Osteoblast (primary cell): ENCODE measurements at places on chromosomes 5 and 9.

DNA sequence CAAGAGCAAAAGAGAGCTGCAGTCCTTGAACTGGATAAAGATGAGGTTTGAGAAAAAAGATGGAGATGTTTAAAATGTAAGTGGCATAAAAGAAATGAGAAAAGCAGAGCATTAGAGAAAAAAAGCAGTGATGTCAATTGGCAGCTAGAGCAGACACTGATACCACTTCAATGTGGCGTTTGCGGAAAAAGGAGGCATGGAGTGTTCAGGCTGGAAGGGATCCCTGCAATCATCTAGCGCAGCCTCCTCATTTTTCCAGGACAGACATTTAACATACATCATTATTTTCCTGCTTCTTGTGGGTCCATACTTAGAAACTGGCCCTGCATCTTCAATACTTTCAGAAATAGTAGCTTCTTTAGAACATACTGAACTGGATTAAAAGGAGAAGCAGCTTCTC lies 563.8 kb downstream of the PTPRD start:
- H3K27me3 ChIP-seq = no peaks in the 10 kb centered on the region
- H3K4me1 ChIP-seq = no peaks in the 10 kb centered on the region
- no peaks in the 10 kb centered on the region for H3K36me3 ChIP-seq
- DNase-seq = no peak

- no peak overlapping the region for H3K27ac ChIP-seq
- no peaks in the 10 kb centered on the region for H3K27me3 ChIP-seq
- H3K4me3 ChIP-seq = no peak overlapping the region
- no peaks in the 10 kb centered on the region for H3K36me3 ChIP-seq
- peaks cover 2% of the 10 kb centered on the region for H3K4me1 ChIP-seq
- no peak for DNase-seq
These were observed 165.0 kb downstream of the DAB2IP start for GRCh38 chr9:121816449-121816817.

DNA sequence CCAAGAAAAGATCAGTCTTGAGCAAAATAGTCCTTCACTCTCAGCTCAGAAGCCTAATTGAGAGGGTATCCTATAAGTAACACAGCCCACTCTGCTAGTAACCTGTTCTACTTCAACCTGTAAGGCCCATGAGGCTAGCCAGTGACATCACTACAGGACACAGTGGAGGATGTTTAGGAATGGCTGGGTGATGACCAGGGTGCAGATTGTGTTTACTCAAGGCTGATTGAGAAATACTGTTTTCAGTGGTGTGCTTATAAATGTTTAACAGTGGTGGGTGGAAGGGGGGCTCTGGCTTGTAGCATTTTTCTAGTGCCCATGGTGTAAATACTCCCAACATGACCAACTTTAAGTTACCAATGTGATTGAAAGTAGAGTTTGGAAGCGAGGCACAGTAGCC lies 159.8 kb upstream of the CCDC152 start:
- no peaks in the 10 kb centered on the region for H3K36me3 ChIP-seq
- no peak for DNase-seq
- no peak overlapping the region for H3K4me3 ChIP-seq
- H3K27me3 ChIP-seq = no peaks in the 10 kb centered on the region

DNA sequence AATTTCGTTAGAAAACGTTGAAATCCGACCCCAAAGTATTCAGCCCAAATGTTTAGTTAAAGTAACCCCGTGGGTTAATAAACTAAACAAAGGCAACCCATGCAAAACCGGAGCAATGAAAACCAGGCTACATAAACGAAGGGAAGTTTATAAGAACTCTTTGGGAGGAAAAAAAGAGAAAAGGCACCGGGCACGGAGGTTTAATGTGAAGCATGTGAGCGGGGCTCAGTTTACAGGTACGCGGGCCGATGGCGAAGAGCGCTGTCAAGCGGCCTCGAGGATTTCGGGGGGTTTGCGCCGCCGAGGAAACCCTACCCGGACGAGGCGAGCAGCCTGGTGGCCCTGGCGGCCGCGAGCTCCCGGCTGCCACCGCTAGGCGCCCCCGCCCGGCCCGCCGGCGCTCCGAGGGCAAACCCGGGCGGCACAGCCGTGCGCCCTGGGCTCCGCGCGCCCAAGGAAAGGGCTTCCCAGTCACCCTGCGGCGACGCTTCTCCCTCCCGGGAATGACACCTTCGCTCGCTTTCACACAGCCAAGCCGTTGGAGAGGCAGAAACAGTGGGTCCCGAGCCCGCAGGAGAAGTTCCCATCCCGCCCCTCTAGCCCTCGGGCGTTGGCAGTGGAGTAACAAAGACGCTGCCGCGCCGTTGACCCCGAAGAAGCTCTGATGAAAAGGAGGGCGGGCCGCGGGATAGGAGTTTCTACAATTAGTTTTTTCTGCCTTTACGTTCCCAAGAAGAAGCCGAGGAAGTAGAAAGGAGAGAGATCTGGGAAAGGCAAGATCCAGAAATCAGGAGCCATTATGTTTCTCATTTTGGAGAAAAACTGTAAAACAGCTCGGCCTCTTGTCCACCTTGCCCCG lies 126.0 kb downstream of the TMEM174 start:
- H3K27ac ChIP-seq = no peak overlapping the region
- H3K4me3 ChIP-seq = peak overlapping the region; percentile 65
- H3K4me1 ChIP-seq = peaks cover 11% of the 10 kb centered on the region
- H3K36me3 ChIP-seq = no peaks in the 10 kb centered on the region
- DNase-seq = peak; percentile 96
- H3K27me3 ChIP-seq = peaks cover 19% of the 10 kb centered on the region

DNA sequence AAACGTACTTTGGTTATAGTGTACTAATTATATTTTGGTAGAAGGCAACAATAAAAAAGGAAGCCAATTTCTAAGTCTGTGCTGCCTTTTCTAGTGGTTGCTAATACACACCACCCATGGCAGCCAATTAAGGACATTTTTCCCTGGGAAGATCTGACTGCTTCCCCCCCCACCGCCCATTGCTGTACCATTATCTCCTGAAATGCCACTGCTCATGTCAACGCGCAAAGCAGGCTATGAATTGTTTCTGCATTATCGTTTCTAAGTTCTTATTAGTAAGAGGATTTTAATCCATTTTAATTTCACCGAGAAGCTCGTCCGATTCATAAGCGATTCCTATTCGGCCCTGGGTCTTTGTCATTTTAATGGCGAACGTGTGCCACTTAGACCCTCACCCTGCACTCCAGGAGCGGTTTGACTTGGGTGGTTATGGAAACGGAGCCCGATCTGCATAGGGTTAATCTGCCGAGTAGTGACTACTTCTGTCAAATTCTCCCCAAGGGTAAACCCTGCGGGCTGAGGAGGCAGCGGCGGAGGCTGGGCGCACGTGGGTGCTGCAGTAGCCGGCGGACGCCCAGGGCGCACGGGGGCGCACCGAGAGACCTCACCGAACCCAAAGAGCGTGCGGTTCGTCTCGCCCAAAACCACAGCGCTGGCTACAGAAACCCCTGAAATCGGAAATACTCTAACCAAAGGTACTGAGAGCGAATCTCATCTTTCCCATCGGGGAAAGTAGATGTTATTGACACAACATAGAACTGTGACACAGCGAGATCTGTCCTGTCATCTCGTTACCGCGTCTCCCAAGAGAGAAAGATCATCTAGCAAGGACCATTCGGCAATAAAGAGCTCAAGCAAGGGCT lies 55.8 kb upstream of the SHC3 start:
- H3K4me1 ChIP-seq = peaks cover 2% of the 10 kb centered on the region
- peaks cover 29% of the 10 kb centered on the region for H3K27me3 ChIP-seq
- H3K4me3 ChIP-seq = peak overlapping the region; percentile 58
- no peaks in the 10 kb centered on the region for H3K36me3 ChIP-seq
- no peak for DNase-seq

DNA sequence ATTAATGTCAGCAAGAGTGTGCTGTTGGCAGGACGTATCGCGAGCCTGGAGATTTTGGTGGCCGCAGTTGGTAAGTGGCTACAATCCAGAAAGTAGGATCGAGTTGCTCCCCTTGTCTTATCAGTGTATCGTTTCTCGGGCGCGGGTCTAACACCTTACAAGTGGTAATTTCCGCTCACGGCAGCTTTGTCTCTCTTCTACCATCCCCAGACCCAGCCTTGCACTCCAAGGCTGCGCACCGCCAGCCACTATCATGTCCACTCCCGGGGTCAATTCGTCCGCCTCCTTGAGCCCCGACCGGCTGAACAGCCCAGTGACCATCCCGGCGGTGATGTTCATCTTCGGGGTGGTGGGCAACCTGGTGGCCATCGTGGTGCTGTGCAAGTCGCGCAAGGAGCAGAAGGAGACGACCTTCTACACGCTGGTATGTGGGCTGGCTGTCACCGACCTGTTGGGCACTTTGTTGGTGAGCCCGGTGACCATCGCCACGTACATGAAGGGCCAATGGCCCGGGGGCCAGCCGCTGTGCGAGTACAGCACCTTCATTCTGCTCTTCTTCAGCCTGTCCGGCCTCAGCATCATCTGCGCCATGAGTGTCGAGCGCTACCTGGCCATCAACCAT lies 1.1 kb downstream of the PTGER4 start:
- no peaks in the 10 kb centered on the region for H3K36me3 ChIP-seq
- H3K27me3 ChIP-seq = no peaks in the 10 kb centered on the region
- peaks cover 53% of the 10 kb centered on the region for H3K4me1 ChIP-seq
- DNase-seq = peak; percentile 64
- peak overlapping the region; percentile 81 for H3K4me3 ChIP-seq
- no peak overlapping the region for H3K27ac ChIP-seq

GRCh38 chr5:33769196-33769595 lies 122.6 kb downstream of the ADAMTS12 start:
- H3K36me3 ChIP-seq = no peaks in the 10 kb centered on the region
- H3K27ac ChIP-seq = no peak overlapping the region
- H3K4me3 ChIP-seq = no peak overlapping the region

DNA sequence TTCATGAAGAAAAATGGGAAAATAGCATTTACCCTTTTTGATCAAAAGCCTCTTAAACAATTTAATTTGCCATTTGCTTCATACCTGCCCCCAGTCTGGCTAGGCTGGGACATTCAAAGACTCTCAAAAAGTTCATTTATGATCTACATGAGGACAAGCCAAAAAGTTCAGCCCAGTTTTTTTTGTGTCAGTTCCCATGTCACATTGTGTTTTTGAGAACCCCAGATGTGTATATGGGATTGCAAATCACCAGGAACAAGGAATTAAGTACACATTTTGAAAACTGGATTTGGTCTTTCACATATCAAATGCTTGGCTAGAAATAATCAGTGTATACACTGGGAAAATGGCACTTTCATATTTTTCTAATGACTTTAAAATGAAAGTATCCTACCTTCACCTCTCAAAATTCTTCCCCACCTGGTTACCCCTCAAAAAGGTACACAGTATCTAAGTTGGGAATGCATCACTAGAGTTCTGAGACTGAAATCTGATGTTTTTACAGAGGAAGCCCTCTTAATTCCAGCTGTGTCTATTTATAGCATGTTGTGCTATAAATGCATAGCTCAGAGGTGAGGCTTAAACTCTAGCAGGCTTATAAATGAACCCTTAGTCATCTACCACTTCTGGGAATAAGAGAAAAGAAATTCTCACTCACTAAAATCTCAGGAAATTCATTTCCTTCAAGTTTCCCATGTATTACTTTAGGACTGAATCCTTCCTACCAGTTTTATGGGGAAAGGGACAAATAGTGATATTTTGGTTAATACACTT lies 9.3 kb downstream of the STOM start:
- peaks cover 53% of the 10 kb centered on the region for H3K4me1 ChIP-seq
- peak overlapping the region; percentile 90 for H3K27ac ChIP-seq
- H3K36me3 ChIP-seq = peaks cover under 1% of the 10 kb centered on the region
- no peak for DNase-seq
- H3K4me3 ChIP-seq = no peak overlapping the region
- no peaks in the 10 kb centered on the region for H3K27me3 ChIP-seq

- H3K27ac ChIP-seq = no peak overlapping the region
- no peaks in the 10 kb centered on the region for H3K27me3 ChIP-seq
- H3K4me3 ChIP-seq = no peak overlapping the region
- peaks cover 62% of the 10 kb centered on the region for H3K36me3 ChIP-seq
These were observed 59.5 kb downstream of the ERMP1 start for GRCh38 chr9:5773324-5773999.

DNA sequence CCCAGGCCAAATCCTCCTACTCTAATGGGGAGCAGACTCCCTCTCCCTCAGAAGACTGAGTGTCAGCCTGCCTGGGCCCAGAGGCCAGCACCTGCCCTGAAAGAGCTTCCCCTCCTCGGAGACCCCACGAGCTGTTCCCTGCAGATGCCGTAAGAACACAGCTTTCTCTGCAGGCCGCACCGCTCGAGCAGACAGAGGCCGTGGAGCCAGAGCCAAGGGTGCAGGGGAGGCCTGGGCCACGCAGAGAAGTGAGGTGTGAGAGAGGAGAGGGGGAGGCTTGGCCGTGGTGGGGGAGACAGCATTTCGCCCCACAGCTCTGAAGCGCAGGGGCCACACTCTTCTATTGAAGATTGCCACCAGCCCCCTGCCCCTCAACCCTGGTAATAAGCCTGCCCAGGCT lies 62.8 kb upstream of the GARNL3 start:
- H3K27me3 ChIP-seq = peaks cover 4% of the 10 kb centered on the region
- H3K27ac ChIP-seq = no peak overlapping the region
- H3K4me3 ChIP-seq = no peak overlapping the region
- no peaks in the 10 kb centered on the region for H3K4me1 ChIP-seq
- H3K36me3 ChIP-seq = no peaks in the 10 kb centered on the region
- DNase-seq = no peak

GRCh38 chr5:109945097-109945678 lies 255.5 kb downstream of the MAN2A1 start:
- no peak for DNase-seq
- H3K4me1 ChIP-seq = no peaks in the 10 kb centered on the region

- H3K27me3 ChIP-seq = no peaks in the 10 kb centered on the region
- no peaks in the 10 kb centered on the region for H3K36me3 ChIP-seq
- no peak overlapping the region for H3K27ac ChIP-seq
- H3K4me1 ChIP-seq = peaks cover 41% of the 10 kb centered on the region
- no peak overlapping the region for H3K4me3 ChIP-seq
These were observed 66.3 kb downstream of the RAPGEF1 start for GRCh38 chr9:131673531-131673930.
